ENCODE measurements at places on chromosomes 4 and X. TPM values are rescaled to one million over a fixed set of nuclear protein-coding genes. Genes with fewer than 3 reads are reported as not detected.

- H3K27me3 ChIP-seq, result no peaks in the 10 kb centered on the region
- H3K4me1 ChIP-seq, result no peaks in the 10 kb centered on the region
- no peak overlapping the region for H3K27ac ChIP-seq
- no peak for DNase-seq
Observed at GRCh38 chr4:133316909-133317308, 167.8 kb downstream of the PCDH10 start.

DNA sequence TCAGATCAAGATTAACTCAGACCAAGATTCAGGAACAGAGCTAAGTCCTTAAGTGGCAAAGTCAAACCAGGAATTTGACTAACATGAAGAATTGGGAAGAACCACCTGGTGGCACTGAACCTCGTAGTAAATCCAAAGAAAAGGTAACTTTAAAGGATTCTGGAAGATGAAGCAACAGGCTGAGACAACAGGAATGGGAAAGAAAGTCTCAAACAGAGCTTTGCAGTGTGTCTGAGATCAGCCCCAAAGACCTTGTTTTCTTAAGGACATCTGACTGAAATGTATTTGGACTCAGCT is 126.1 kb downstream of the ASB9 start:
- no peaks in the 10 kb centered on the region for H3K4me1 ChIP-seq
- no peaks in the 10 kb centered on the region for H3K36me3 ChIP-seq
- H3K4me3 ChIP-seq, result no peak overlapping the region
- DNase-seq, result no peak

- DNase-seq, result no peak
- no peak overlapping the region for H3K4me3 ChIP-seq
- H3K27ac ChIP-seq, result no peak overlapping the region
- H3K4me1 ChIP-seq, result no peaks in the 10 kb centered on the region
- H3K36me3 ChIP-seq, result no peaks in the 10 kb centered on the region
Observed at GRCh38 chr4:71537551-71538065, 198.8 kb downstream of the SLC4A4 start.

- H3K27ac ChIP-seq, result peak overlapping the region; percentile 71
- peaks cover 6% of the 10 kb centered on the region for H3K27me3 ChIP-seq
- no peak for DNase-seq
- H3K4me3 ChIP-seq, result no peak overlapping the region
- peaks cover 10% of the 10 kb centered on the region for H3K36me3 ChIP-seq
Observed at GRCh38 chr4:75003979-75004378, 71.1 kb downstream of the PARM1 start.

GRCh38 chr4:8917868-8918783 is 46.5 kb upstream of the HMX1 start:
- H3K27ac ChIP-seq, result no peak overlapping the region
- H3K36me3 ChIP-seq, result peaks cover 3% of the 10 kb centered on the region
- peak; percentile 93 for DNase-seq
- no peaks in the 10 kb centered on the region for H3K4me1 ChIP-seq
- peaks cover 10% of the 10 kb centered on the region for H3K27me3 ChIP-seq
- H3K4me3 ChIP-seq, result no peak overlapping the region

DNA sequence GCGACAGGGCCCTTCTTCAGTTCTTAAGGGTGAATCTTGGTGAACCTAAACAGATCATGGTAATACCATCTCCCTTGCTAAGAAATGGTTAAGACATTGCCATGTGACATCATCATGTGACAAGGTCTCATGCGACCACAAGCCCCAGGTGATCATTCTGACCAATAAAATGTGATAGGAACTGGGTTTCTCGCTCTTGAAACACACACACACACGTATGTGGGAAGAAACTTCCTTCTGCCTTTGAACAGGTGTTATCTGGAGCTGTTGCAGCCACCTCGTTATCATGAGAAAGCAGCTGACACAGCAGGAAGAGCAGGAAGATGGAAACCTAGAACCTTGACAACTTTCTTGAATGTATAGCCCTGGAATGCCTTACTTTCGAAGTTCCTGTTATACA is 10.2 kb downstream of the SOD3 start:
- peaks cover 5% of the 10 kb centered on the region for H3K36me3 ChIP-seq
- peaks cover 5% of the 10 kb centered on the region for H3K27me3 ChIP-seq
- peaks cover 8% of the 10 kb centered on the region for H3K4me1 ChIP-seq
- DNase-seq, result no peak

- DNase-seq, result no peak
- no peak overlapping the region for H3K27ac ChIP-seq
- no peaks in the 10 kb centered on the region for H3K4me1 ChIP-seq
- no peaks in the 10 kb centered on the region for H3K36me3 ChIP-seq
- no peaks in the 10 kb centered on the region for H3K27me3 ChIP-seq
- H3K4me3 ChIP-seq, result no peak overlapping the region
Observed at GRCh38 chrX:74450803-74451449, 29.6 kb downstream of the SLC16A2 start.

DNA sequence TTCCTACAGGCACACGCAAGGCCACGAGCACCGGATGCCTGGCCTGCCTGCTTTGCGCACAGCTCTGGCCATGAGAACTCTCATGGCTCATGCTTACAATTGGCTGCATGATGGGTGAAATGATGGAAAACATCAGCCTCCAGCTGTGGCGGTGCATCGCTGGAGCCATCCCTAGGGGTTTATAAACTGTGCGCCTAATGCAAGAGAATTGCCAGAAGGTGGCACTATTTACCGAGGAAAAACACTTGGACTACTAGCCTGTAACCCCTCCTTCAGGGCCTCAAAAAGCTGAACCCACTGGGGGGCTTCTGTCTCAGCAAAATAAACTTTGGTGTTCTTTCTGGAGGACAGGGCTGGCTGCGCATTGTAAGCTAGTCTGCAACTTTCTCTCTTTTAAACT is 51.9 kb downstream of the PHKA2 start:
- H3K36me3 ChIP-seq, result no peaks in the 10 kb centered on the region
- no peaks in the 10 kb centered on the region for H3K27me3 ChIP-seq
- no peak overlapping the region for H3K27ac ChIP-seq

DNA sequence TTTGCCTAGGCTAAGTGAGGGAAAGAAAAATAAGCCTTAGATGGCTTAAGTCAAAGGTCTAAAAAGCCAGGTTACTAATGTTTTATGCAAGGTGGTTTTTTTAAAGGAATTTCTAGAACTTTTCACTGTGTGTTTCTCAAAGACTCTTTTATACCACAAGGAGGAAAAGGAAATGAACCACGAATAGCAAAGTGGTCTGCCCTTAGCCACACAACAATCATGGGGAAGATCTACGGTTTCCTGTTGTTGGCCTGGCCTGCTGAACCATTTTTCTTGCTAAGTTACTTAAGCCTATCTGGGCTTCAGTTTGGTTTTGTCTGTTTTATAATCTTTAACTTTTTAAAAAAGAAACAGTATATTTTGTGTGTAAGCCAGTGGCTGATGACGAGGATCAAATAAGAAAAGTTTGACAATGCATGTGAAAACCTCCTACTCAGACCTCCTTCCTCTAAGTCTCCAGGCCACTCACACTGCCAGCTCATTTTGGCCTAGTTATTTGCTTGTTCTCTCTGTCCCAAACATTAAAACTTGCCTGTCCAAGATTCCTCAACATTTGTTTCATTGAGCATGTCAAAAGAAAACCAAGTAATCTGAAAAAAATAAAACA is 56.7 kb upstream of the COL25A1 start:
- no peaks in the 10 kb centered on the region for H3K36me3 ChIP-seq
- H3K4me1 ChIP-seq, result no peaks in the 10 kb centered on the region
- no peaks in the 10 kb centered on the region for H3K27me3 ChIP-seq
- H3K27ac ChIP-seq, result no peak overlapping the region

DNA sequence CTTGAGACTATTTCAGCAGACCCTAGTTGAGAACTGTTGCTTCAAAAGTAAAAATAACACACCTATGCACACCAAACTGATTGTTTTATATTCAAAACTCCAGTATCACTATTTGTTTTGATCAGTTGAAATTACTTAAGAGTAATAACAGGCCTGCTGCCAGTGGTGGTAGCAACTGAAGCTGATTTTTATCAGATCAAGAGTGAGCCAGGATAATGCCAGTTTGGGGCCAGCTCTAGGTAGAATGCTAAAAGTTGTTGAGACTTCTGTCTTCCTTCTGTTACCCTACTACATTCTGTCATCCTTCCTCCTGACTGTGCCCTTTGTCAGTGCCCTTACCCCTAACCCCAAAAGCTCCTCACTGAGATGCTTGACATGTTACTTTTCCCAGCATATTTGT is 228.7 kb upstream of the SPRY1 start:
- H3K4me1 ChIP-seq, result peaks cover 1% of the 10 kb centered on the region
- peaks cover 8% of the 10 kb centered on the region for H3K36me3 ChIP-seq
- H3K27me3 ChIP-seq, result no peaks in the 10 kb centered on the region
- no peak overlapping the region for H3K27ac ChIP-seq
- no peak for DNase-seq

DNA sequence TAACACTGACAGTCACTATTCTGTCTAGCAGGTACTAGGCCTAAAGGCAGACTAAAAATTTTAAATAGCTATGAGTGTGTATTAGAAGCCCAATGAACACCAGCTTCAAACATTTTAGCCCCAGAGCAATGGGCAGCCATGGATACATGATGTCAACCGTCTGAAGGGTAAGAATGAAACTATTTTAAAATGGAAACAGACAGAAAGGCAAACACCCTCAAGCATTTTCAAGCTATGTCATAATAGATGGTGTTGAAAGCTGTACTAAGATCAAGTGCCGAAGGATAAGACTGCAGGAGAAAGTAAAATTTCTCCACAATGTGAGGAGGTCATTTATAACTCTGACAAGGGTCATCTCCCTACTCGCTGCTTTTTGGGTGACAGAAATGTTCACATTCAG is 225.0 kb downstream of the COL25A1 start:
- no peak overlapping the region for H3K4me3 ChIP-seq
- no peak overlapping the region for H3K27ac ChIP-seq
- H3K36me3 ChIP-seq, result no peaks in the 10 kb centered on the region
- no peak for DNase-seq
- no peaks in the 10 kb centered on the region for H3K4me1 ChIP-seq

- no peak overlapping the region for H3K27ac ChIP-seq
- H3K27me3 ChIP-seq, result peaks cover 1% of the 10 kb centered on the region
- no peak for DNase-seq
- H3K4me3 ChIP-seq, result no peak overlapping the region
Observed at GRCh38 chrX:150680974-150681373, 12.2 kb upstream of the MTMR1 start.

DNA sequence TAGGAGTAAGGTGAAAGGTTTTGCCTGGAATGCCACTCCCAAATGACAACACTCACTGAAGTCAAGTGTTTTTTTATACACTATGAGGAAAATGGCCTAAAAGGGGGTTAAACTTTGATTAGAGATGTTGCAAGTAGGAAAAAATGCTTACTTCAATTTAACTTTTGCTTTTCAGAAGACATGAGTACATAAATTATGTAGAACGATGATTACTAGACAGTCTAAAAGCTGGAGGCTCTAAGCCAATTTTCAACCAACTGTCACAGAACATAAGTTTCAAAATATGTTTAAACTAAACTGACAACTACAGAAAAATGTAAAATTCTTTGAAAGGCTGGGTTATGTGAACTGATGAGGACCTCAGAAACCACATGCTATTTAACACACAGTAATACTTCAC is 83.4 kb downstream of the SHISA3 start:
- no peaks in the 10 kb centered on the region for H3K36me3 ChIP-seq
- DNase-seq, result no peak
- H3K4me1 ChIP-seq, result peaks cover 11% of the 10 kb centered on the region
- H3K27me3 ChIP-seq, result peaks cover 4% of the 10 kb centered on the region

GRCh38 chr4:143443728-143444127 is 69.8 kb upstream of the SMARCA5 start:
- H3K36me3 ChIP-seq, result no peaks in the 10 kb centered on the region
- no peak overlapping the region for H3K4me3 ChIP-seq
- H3K4me1 ChIP-seq, result peaks cover 6% of the 10 kb centered on the region
- DNase-seq, result no peak

DNA sequence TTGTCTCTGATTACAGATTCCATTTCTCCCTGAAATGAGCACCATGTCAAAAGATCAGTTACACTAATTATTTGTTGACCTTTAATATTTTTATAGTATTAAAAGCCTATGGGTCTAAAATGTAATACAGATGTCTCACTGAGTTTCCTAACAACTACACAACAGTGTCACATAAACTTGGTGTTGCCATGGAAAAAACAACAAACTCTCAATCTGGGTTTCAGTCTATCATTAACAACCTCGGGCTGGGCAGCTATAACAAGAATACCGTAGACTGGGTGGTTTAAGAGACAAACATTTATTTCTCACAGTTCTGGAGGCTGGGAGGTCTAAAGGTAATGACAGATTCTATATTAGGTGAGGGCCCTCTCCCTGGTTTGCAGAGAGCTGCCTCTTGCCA is 407.1 kb downstream of the HNRNPD start:
- H3K27ac ChIP-seq, result no peak overlapping the region
- H3K4me1 ChIP-seq, result peaks cover 3% of the 10 kb centered on the region
- peaks cover 2% of the 10 kb centered on the region for H3K36me3 ChIP-seq
- H3K27me3 ChIP-seq, result peaks cover 3% of the 10 kb centered on the region
- DNase-seq, result no peak

GRCh38 chr4:1345903-1346780 is 866 bp upstream of the UVSSA start:
- H3K36me3 ChIP-seq, result peaks cover 8% of the 10 kb centered on the region
- H3K4me1 ChIP-seq, result peaks cover 16% of the 10 kb centered on the region
- peak overlapping the region; percentile 92 for H3K27ac ChIP-seq
- peaks cover 14% of the 10 kb centered on the region for H3K27me3 ChIP-seq

DNA sequence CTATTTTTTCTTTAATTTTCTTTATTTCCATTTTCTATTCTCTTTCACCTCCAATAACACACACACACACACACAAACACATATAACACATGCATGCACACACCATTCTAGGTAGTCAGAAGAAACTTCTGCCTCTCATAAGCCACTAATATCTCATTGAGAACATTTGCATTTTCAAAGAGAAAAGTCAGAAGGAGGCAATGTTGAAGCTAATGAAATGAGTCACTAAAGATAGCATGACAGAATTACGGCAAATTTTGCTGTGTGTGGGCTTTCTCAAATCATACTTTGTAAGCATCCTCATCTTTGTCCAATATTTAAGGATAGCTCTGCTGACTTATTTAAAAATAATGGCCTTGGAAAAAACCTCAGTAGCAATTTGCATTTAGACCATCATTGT is 291.3 kb downstream of the GUCY2F start:
- H3K4me1 ChIP-seq, result no peaks in the 10 kb centered on the region
- H3K27me3 ChIP-seq, result no peaks in the 10 kb centered on the region
- no peak overlapping the region for H3K4me3 ChIP-seq

DNA sequence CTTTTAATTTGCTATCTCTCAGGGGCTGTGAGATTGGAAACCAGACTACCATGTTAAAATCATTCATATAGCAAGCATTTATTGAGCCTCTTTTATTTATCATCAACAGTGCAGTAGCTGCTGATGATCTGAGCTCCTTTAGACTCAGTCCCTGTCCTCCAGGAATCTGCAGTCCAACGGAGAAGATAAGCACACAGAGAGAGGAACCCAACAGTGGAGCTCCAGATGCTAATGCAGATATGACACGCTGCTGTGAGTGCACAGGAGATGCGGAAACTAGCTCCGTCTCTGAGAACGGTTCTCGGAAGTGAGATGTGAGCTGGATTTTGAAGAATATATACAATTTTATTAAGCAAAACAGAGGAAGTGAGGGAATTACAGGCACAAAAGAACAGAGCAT is 35.4 kb downstream of the DCHS2 start:
- no peak for DNase-seq
- no peak overlapping the region for H3K27ac ChIP-seq
- no peaks in the 10 kb centered on the region for H3K36me3 ChIP-seq
- H3K4me3 ChIP-seq, result no peak overlapping the region
- H3K27me3 ChIP-seq, result peaks cover 3% of the 10 kb centered on the region

Gene UGT2B7
- not detected for total RNA-seq

Gene ADGRG2
- total RNA-seq, result 0.39 TPM

Gene SCML1
- total RNA-seq, result 2.7 TPM

Gene TRIML2
- total RNA-seq, result not detected

Gene VSIG4
- total RNA-seq, result not detected

Gene PLK4
- total RNA-seq, result 5.6 TPM

Gene PIR
- total RNA-seq, result 2.6 TPM

Gene TCEAL6
- not detected for total RNA-seq

Gene CXCL11
- not detected for total RNA-seq

Gene HMX1
- 1.7 TPM for total RNA-seq
